CD8-positive, alpha-beta memory T cell (primary cell): ENCODE measurements at places on chromosomes 5 and 9.

DNA sequence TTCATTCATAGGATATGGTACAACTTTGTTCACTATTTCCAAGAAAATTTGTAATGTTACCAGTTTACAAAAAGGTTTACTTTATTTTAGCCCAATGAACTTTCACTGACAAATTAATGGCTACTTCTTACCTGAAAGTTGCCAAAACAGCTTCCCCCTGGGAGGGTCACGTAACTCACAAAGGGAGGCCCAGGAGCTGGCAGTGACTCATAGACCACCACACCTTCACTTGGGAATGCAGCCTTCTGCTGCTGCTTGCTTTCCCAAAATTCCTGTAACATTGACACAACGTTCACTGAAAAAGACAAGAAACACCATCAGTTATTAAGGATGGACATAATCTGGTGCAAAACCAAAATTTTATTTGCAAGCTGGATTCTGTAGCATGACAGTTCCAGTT is 18.1 kb downstream of the LIX1 start:
- no peak for DNase-seq

GRCh38 chr5:129002527-129002842 is 37.2 kb downstream of the SLC27A6 start:
- no peak for DNase-seq

DNA sequence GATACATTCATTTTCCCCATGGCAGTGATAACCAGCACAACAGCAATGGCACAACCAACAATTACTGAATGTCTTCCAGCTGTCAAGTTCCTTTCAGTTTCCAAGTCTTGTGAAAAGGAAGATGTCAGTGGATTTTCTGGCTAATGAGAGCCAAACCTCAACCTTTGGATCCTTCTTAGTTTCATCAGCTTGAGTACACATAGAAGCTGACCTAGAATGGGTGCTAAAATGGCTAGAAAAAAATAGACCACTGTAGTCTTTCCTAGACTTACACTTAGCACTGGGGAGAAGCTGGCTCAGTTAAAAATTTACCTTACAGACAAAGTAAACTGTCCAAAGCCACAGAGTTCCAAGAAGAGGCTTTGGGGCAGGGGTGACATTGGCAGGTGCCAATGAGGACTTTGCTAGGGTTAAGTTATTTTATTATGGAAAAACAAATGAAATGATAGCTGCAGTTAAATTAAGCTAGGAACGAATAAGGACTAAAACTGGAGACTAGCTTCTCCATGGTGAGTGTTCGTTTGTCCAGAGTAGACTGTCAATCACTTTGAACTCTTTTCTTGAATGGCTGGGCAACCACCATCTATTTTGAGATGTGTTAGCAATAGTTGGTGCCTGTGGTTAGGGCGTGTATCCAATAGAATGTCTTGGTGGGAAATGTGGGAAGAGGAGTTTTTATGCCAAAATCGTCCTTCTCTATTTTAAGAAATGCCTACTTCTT is 25.9 kb upstream of the TXN start:
- DNase-seq: no peak

DNA sequence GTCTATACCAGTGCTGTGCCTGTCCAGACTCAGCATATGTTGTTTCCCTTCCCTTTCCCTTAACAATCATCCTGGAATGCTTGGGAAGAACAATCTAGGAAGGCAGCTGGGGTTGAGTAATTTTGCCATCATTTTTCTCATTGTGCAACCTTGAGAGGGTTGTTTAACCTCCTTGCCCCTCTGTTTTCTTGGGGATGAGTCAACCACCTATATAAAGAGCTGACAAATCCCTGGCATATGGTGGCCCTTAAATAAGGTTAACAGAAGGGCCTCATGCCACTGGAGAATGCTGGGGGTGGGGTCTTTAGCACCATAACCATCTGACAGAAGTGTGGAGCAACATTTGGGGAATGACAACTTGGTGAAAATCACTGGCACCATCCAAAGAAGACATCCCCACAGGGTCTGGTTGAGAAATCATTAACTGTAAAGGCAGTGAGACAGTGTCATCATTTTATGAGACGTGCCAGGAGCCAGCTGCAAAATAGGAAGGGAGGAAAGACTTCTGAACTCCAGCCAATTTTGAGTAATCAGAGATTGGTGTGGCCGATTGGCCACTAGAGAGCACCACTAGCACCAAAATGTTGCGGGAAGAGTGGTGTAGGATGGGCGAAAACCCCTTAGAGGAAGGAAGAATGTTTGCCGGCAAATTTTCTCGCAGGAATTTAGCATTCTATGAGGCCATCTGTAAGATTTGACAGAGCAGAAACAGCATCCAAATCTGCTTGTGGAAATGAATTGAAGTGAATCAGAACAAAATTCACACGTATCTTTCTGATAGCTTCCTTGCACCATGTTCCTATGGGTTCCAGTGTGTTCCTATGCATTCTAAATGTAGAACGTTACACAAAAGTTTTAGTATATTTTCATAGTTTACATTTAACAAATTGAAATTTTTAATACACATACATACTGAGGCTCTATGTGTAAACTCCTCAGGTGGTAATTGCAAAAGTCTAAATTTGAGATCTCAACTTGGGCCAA is 113.8 kb downstream of the MSX2 start:
- DNase-seq: no peak

GRCh38 chr9:126894052-126894603 is 20.5 kb upstream of the RALGPS1 start:
- DNase-seq: no peak

GRCh38 chr5:6046296-6046967 is 331.9 kb downstream of the MED10 start:
- no peak for DNase-seq

DNA sequence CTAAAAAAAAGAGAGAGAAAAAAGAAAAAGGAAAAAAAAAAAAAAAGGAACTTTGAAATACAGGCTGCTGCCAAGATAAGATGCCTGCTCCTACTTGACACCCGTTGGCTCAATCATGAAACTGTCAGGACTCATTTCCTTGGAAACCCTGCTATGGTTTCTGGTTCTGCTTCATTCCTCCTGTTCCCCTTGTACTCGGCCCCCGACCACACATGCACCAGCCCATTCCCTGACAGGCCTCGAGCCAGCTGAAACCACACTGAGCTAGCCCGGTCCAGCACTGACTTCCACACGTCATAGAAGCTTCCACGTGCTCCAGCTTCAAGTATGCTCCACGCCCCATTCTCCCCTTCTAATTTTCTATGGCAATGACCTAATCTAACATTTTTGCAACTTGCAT is 93.2 kb downstream of the MYO10 start:
- no peak for DNase-seq

GRCh38 chr5:1312206-1312605 is 17.3 kb upstream of the TERT start:
- peak; percentile 80 for DNase-seq

DNA sequence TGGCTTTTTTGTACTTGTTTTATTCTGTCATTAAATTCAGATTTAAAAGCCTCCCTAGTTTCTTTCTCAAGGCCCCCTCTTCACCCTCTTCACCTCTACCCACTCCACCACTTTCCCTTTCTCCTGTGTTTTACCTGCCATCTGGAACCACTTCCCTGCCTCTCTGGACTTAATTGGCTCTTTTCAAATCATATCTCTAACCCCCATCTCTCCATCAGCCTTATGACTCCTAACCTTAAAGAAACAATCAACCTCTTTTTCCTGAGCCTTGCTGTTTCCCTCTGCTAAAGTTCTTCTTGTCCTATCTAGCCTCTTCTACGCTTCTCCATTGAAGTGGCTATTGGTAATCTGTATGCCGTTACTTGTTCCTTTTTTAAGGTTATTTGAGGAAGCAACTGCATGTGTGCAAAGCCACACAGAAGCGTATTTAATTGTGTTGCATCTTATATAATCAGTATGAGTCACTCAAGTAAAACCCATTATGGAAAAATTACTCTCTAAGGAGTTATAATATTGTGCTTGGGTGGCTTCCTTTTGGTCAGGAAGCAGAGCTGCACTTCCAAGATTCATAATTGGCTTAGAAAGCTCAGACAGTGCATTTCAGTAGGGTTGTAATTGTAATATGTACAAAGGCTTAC is 653.6 kb upstream of the ITGA1 start:
- DNase-seq: no peak

DNA sequence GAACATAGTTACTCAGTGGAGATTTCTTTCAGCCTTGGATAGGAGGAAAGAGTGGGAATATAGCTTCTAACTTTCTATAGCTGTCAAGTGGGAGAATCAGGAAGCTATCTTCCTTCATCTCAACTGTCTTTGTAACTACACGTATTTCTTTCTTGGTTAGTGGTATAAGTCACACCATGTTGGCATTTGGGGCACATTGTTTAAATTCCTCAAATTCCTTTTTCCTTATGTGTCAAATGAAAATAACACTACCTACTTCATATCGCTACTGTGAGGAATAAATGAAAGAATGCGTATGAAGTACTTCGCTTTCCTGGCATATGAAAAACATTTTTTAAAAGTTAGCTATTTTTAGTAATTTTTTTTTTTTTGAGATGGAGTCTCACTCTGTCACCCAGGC is 1082.5 kb upstream of the WWC1 start:
- DNase-seq: no peak

GRCh38 chr5:174935854-174936474 is 211.6 kb downstream of the MSX2 start:
- peak; percentile 10 for DNase-seq

- DNase-seq: no peak
These were observed 20.5 kb downstream of the RANBP17 start for GRCh38 chr5:170882345-170882744.

DNA sequence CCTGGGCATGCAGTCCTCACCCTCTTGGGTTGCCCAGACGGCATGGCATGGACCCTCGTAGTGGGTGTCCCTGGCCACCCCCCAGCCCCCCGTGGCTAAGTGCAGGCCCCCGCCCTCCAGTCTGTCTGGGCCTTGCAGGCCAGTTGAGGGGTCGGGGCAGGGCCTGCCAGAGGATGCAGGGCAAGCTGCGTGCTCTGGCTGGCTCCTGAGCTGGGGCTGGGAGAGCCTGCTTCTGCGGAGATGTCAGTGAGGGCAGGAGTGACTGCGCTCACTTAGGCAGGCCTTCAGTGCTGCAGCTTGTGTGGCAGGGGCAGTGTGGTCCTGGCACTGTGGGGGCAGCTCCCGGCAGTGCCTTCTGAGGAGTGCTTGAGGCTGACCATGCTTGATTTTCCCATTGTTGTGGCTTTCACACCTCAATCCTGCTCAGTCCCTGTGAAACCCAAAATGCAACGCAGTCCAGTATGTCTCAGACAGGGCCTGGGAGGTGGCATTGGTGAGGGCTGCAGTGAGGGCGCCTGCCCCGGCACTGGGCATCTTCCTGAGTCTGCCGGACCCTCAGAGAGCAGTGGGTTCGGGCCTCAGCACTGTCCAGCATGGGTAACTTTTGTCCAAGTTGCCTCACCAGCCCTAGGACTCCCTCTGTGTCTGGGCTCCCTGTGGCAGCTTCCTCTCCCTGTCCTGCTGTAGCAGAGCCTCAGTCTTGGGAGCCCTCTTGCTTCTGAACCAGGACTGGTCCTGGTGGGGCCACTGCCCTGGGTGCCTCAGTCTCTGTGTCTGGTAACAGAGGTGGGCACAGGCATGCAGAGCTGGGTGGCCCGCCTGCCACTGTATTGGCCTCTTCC is 93.0 kb downstream of the PHF2 start:
- DNase-seq: no peak

- DNase-seq: no peak
These were observed 105.8 kb downstream of the TTLL11 start for GRCh38 chr9:121987314-121987713.

DNA sequence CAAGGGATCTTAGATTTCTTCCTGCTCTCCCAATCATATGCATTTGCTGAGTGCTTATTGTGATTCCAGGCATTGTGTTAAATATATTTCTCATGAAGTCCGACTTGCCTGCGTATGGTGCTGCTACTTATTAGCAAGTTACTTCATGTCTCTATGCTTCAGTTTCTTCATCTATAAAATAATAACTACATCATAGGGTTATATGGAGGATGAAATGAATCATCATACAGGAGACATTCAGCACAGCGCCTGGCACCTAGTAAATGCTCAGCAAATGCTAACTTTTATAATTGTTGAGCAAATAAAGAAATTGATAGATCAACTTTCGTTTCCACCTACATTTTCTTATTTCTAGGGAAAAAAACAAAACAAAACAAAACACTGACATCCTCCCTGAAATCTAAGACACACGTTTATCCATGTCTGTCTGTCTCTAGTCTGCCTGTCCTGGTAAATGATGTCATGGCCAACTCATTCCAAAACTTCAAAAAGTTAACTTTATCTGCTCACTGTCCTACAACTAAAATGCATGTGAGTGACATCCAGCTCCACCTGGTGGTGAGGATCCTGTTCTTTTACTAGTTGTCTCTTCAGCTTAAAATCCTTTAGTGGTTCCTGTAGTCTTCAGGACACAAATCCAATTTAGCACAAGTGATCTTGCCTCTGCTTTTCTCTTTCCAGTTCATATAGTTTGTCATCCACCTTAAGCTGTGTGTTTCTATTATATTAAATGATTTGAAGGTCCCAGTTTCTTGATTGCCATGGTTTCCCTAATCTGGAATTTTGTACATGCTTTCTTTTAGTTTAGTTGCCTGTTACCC is 27.7 kb downstream of the PPP3R2 start:
- DNase-seq: no peak

- DNase-seq: no peak
These were observed 62.8 kb upstream of the CPEB4 start for GRCh38 chr5:173825215-173825865.

DNA sequence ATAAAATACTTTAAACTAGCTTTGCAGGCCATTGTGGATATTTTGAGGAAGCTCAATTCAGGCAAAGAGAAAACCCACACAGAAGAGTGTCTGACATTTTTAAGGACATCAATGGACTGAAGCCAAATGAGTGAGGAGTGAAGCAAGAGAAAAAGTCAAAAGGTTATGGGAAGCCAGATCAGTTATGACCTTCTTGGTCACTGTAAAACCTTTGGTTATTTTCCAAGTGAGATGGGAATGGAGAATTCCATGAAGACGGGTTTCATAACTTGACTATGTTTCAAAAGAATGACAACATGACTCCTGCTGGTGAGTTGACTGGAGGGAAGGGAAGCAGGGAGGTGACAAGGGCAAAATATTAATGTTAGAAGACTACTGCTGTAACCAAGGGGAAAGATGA is 585.2 kb downstream of the EFNA5 start:
- no peak for DNase-seq

- no peak for DNase-seq
These were observed 53.3 kb upstream of the RNU6ATAC start for GRCh38 chr9:134217431-134218210.
